ENCODE measurements at places on chromosomes 5 and 9.

DNA sequence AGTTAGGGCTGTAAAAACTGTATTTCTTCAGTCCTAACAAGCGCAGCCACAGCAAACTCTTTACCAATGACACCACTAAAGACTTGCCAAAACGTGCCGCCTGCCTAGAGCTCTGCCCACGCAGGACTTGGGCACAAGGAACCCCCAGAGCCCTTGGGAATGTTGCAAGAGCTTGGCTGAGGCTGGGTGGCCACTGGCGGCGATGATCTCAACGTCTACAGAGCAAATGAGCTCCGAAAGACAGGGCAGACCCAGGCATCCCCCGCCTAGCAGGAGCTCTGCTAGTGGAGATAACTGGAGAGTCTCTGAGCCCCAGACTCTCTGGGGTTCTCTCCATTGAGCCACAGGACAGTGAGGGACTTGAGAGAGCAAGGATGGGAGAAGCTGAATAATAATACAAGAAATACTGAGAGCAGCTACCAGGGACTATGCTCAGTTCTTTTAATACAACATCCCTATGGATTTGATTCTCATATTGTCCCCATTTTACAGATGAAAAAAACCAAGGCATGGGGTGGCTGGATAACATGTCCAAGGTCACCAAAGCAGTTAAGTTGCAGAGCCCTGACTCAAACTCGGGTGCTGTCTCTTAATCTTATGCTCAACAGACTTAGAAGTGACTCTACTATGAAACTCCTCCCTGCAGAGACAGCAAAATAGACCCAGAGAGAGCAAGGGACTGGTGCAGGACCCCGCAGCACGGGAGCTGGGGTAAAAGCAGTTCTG is 32.5 kb downstream of the SHB start:
- DNase-seq = no peak

- DNase-seq = no peak
Measured at GRCh38 chr5:112668911-112669310, 68.8 kb upstream of the APC start.

DNA sequence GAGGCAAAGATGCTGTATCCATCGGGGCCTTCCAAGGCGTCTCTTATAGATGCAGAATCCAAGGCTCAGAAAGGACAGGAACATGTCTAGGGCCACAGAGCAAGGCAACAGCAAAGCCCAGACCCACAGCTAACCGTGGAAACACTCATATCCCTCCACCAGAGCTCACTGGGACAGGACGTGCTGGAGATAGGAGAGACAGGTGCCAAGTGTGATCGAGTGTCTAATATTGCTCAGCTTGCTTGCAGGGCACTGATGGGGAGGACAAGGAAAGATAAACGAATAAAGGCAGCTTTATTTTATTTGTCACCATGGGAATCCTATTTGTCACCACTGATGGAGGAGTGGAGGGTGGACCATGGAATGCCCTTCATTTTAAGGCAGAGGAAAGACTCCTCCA is 44.0 kb upstream of the AKNA start:
- no peak for DNase-seq

DNA sequence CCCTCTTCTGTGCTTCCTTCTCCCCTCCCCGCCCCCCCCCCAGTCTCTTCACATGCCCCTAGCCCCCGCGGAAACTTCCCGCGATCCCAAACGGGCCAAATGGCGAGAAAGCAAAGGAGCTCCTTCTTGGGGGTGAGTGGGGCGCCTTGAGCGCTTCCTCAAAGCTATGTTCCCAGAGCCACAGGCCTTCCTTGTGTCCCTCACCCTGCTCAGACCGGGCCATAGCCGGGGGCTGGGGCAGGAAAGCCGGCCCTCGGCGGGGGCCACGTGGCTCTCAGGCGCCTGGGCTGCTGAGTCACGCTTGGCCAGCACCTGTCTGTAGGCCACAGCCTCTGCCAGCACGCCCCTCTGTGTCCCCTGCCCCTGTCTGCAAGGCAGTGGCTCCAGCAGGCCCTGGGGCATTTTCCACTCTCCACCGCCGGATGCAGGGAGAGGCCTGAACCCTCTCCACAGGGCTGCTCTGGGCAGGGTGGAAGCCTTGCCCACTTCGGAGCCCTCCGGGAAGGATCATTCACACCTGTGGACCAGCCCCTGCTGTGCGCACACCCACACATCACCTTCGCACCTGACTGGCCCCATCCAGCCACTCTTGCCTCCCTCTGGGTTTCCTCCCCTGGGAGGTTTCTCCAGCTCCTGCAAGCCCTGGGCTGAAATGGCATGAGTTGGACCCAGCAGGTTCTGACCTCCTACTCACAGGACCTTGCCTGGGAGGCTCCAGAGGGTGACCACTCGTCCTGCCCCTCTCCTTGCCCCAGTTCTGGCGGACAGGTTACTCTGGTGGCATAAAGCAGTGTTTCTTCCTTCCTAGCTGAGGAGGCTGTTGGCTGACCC is 1.2 kb upstream of the SQSTM1 start:
- no peak for DNase-seq

DNA sequence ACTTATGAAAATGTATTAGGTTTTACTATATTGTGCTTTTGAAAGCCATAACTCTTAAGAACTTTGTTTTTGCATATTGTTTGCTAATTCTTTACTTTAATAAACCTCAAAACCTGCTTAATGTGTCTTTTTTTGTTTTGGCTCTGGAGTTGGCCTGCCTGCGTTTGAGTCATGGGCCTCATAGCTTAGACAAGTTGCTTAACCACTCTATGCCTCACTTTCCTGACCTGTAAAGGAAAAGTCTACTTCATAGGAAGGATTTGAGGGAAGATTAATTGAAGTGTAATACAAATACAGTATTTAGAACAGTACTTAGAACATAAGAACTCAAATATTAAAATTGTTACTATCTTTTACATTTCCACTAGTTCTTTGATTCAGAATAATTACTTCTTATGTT is 10.3 kb downstream of the SMIM32 start:
- no peak for DNase-seq

DNA sequence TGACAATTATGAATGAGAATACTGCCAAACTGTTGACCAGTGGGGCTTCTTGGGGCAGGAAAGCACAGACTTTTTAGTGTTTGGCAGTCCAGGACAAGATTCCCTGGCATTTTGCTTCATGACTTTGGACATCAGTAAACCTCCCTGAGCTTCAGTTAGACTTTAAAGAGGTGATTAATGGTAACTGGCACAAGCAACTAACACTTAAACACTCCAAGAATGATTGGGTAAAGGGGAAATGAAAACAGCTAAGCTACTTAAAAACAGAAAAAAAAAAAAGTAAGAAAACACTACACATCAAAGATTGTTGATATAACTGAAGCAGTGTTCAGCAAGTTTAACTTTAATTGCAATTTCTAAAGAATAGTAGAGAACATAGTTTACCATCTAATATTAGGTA is 13.4 kb downstream of the PAIP1 start:
- DNase-seq = no peak

GRCh38 chr5:139808481-139809330 is 13.1 kb downstream of the PSD2 start:
- no peak for DNase-seq

- no peak for DNase-seq
Measured at GRCh38 chr5:179270581-179271427, 74.5 kb downstream of the ADAMTS2 start.

- DNase-seq = no peak
Measured at GRCh38 chr5:61816585-61817450, 484.8 kb downstream of the ZSWIM6 start.

GRCh38 chr5:176979669-176980068 is 26.9 kb downstream of the UIMC1 start:
- no peak for DNase-seq

- no peak for DNase-seq
Measured at GRCh38 chr5:111781200-111781599, 24.2 kb upstream of the NREP start.

- DNase-seq = no peak
Measured at GRCh38 chr9:87286506-87286905, 211.2 kb upstream of the DAPK1 start.

DNA sequence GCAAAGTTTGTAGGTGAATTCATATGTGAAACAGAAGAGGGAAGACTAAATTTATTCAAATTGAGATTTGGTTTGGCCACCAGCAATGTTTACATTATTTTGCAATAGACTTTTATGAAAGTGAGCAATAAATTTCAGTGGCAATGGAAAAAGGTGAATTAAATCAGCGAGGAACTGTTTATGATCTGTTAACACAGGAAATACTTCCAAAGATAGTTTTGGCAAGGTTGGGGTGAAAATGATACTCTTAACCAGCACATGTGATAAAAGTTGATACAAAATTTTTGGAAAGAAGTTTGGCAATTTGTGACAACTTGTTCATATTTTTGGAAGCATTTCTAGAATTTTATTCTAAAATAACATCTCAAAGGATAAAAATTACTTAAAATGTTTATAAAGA is 119.8 kb downstream of the ARHGEF28 start:
- DNase-seq = no peak

DNA sequence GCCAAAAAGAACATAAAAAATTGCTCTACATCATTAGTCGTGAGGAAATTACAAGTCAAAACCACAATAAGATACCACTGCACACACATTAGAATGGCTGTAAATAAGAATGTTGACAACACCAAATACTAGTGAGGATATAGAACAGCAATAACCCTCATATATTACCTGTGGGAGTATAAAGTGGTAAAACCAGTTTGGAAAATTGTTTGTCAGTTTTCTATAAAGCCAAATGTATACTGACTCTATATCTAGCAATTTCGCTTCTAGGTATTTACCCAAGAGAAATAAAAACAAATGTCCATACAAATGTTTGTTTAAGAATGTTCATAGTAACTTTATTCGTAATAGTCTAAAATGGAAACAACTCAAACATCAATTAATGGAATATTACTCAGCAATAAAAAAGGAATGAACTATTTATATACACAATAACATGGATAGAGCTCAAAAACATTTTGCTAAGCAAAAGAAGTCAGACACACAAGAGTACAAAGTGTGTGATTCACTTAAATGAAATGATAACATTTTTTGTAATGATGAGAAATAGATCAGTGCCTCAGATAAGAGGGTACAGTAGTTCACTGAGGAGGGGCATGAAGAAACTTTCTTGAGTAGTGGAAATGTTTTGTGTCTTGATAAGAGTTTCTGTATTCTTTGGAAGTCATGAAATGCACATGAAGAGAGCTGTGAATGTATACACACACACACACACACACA is 219.6 kb upstream of the ZNF462 start:
- DNase-seq = no peak

DNA sequence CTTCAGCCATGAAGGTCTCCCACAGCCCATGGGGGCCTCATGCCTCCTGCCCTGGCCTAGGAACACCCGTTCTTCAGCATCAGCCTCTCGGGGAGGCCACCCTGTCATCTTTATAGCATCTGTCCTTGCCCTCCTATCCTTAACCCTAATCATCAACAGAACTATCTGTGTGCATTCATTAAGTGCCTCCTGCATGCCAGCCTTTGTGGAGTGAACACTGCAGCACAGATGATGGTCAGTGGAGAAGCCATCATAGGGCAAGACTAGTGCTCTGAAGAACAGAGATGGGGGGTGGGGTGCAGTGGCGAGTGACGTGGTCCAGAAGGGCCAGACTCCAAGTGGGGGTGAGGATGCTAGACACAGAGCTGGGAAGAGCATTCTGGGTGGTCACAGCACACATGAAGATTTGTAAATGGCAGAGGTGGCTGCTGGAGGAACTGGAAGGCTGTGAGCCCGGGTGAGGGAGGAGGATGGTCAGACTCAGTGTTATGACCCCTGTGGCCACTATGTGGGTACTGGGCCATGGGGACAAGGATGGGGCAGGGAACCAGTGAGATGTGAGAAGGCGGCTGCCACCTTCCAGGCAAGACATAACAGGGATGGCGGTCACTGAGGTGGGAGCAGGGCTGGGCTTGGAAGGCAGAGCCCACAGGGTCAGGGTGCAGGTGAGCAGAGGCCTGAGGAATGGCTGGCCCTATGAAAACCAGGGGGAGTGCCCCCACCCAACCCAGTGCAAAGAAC is 3.6 kb upstream of the CARD19 start:
- no peak for DNase-seq

- DNase-seq = no peak
Measured at GRCh38 chr5:77210964-77211690, 647 bp downstream of the PDE8B start.

- DNase-seq = no peak
Measured at GRCh38 chr5:158166424-158166823, 307.5 kb upstream of the CLINT1 start.

- DNase-seq = no peak
Measured at GRCh38 chr9:13750639-13751038, 471.1 kb upstream of the MPDZ start.

GRCh38 chr5:40831346-40832210 is 3.4 kb downstream of the RPL37 start:
- no peak for DNase-seq

DNA sequence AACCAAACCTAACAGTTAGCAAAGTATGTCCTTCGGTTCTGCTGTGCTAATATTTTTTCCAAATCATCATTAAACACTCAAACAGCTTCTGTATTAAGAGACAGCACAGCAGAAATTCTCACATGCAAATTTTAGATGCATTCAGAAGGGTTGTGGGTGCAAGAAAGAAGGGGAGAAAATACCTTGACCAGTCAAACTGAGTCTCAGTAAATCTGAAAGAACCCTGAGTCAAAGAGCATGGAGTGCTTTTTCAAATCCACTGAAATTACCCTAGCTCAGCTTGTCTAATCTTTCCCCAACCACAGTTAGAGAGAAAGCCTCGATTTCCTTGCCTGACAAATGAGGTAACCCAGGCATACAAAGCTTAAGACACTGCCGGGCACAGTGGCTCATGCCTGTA is 55.1 kb downstream of the RETREG1 start:
- no peak for DNase-seq

DNA sequence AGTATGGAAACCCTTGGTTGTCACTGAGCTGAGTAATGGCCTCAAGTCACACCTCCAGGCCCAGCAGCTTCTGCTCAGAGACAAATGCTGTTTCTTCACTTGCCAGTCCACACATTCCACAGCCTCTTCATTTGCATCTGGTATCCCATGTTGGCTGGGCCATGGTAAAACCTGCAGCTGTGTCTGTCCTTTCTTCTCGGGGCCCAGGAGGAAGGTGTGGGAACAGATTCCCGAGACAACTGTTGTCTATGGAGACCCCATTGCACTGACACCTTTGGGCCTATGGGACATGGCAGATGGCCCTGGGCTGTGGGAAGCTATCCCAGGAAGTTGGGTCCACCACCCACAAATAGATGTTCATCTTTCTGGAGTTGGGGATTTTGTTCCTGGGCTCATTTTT is 85.1 kb downstream of the MACROH2A1 start:
- no peak for DNase-seq

DNA sequence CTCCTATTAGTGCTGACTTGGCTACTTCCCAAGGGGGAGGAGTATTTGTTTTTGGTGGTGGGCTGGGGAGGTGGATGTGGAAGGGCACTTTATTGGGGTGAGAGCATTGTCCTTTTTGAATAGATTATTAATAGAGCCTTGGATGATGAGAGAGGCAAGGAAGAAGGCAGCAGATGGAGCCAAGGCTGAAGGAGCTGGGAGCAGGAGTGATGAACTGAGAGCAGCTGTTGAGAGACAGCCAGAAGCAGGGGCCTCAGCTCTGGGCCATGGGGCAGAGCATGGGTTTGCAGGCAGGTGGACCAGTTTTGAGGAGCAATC is 29.6 kb downstream of the RGS3 start:
- DNase-seq = no peak

- no peak for DNase-seq
Measured at GRCh38 chr5:157342822-157343402, 77.0 kb downstream of the CYFIP2 start.

- no peak for DNase-seq
Measured at GRCh38 chr9:136324501-136325300, 2.6 kb upstream of the GPSM1 start.

All from stimulated activated CD8-positive, alpha-beta memory T cell treated with anti-CD3 and anti-CD28 coated beads, Interleukin-4, amount 100 ng/mL, for 4 hours (primary cell).